ENCODE measurements at places on chromosomes 3 and 15.

DNA sequence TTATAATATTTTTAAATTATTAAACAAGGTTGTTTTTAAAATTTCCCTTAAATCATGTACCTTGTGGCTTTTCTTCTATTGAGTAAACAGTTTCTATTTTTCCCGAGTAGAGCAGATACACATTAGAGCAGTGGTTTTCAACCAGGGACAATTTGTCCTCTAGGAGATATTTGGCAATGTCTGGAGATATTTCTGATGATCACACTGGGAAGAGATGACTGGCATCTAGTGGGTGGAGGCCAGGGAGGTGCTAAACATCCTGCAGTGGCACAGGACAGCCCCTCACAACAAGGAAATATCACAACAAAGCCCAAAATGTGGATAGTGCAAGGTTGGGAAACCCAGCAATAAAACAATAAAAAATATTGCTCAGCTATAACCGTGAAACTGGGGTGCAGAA, 113.0 kb upstream of the PTPRG start:
- no peak for DNase-seq

DNA sequence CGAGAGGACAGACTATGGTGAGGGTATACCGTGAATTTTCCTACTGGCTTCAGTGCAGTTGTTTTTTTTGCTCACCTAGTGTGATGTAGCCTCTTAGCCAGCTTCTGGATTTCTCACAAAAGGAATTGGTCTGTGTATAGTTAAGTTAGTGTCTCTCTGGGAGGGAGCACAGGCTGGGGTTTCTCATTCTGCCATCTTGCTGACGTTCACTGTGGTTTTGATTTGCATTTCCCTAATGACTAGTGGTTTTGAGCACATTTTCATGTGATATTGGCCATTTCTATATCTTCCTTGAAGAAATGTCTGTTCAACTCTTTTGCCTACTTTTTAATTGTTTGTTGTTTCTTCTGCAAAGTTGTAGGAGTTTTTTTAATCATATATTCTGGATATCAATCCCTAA, 2.2 kb upstream of the CD86 start:
- DNase-seq: no peak

DNA sequence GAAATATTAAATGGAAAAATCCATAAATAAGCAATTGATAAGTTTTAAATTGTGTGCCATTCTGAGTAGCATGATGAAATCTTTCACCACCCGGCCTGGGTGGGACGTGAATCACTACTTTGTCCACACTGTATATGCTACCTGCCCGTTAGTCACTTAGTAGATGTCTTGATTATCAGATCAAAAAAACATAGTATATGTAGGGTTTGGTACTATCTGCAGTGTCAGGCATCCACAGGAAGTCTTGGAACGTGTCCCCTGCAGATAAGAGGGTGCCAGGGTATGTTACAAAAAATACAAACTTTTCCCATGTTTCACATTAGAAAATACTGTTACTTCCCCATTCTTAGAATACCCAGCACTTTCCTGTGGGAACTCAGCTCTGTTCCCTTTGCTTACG, 35.2 kb downstream of the FAM81A start:
- DNase-seq: no peak

DNA sequence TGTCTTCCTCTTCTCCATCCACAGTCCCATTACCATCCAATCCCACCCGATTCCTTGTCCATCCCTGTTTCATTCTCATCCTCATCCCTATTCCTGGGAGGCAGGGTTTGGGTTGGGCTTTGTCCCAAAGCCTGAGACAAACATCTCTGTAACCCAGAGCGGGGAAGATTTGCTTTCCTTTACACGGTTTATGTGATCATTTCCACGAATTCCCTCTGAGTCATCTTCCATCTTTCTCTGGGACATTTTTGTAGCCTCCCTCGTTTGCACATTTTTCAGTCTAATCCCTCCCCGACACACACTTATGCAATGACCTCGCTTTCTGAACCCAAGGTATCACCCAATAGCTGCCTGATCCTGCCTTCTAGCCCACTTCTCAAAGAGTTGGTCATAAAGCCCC, 22.8 kb downstream of the DUOX2 start:
- no peak for DNase-seq

- no peak for DNase-seq
Observed at GRCh38 chr3:66565301-66565700, 64.5 kb upstream of the LRIG1 start.

- no peak for DNase-seq
Observed at GRCh38 chr3:13002398-13003124, 70.7 kb downstream of the IQSEC1 start.

DNA sequence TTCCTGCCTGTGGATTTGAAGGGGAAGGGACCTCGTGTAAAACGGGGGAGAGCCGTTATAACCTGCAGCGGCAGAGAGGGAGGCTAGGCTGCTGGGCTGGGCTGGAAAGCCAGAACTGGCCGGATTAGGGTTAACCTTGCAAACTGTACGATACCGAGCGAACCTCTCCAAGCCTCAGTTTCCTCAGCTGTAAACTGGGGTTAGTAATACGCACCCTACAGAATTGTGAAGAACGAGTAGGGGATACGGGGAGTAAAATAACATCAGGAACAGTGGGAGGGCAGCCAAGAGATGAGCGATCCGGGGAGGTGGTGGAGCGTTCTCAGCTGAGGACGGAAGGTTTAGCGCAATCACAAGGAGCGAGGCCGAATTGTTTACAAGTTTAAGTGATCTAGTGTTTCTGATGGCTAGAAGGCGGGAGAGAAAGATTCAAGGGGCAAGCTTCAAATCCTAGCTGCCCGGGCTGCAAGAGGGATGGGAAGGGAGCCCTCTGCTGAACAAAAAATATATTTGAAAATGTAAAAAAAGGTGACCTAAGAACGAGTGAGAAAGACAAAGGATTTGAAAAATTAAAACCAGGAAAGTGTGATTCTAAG, 768 bp upstream of the SEMA5B start:
- peak; percentile 84 for DNase-seq

GRCh38 chr3:150149651-150150051, 179.0 kb upstream of the PFN2 start:
- DNase-seq: no peak

DNA sequence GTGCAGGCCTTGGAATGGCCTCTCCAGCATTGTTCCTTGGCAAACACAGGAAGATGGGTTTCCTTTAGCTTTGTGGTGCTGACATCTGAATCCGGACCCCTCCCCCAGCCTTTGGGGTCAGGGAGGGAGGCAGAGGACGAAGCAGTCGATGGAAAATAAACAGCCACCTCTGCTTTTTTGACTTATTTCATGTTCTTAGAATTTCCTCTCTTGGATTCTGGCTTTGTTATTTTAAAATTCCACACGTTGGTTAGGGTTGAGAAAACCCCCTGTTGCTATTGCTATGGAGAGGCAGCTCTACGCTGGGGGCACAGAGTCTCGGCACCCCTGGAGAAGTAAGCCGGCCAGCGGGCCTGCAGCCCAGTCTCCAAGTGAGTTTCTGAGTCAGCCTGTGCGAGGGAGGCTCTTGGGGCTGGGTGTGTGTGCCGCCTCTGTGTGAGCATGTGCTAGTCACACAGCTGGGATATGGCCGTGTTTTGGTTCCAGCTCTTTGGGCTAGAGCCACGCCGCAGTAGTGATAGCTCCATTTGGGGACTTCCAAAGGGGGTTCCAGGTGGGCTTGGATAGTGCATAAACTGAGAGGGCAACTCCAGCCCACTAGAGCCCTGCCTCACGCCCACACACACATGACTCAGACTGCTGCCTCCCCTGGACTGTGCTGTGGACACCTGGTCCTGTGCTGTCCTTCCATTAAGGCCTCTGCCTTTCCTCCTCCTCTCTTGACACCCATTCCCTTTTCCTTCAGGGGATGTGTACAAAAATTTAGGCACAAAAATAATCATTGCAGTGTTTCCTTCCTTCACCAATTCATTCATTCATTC, 58.8 kb downstream of the AMOTL2 start:
- no peak for DNase-seq

- DNase-seq: peak; percentile 28
Observed at GRCh38 chr3:42114130-42114725, 23.1 kb downstream of the TRAK1 start.

DNA sequence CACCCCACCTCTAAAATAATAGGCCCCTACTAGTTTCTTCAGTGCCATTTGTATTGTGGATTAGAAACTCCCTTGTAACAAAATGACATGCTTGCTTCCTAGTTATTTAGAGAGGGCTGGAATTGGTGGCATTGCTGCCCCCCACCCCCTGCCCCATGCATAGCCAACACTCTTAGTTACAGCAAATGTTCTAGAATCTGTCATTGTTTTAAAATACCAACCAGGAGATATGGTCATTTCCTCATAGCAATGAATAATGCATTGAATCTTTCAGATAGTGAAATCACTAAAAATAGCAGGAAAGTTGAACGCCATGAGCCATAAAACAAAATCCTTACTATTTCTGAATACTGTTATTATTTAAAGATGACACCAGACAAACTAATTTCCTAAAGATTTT, 292.5 kb downstream of the ARPP21 start:
- no peak for DNase-seq

DNA sequence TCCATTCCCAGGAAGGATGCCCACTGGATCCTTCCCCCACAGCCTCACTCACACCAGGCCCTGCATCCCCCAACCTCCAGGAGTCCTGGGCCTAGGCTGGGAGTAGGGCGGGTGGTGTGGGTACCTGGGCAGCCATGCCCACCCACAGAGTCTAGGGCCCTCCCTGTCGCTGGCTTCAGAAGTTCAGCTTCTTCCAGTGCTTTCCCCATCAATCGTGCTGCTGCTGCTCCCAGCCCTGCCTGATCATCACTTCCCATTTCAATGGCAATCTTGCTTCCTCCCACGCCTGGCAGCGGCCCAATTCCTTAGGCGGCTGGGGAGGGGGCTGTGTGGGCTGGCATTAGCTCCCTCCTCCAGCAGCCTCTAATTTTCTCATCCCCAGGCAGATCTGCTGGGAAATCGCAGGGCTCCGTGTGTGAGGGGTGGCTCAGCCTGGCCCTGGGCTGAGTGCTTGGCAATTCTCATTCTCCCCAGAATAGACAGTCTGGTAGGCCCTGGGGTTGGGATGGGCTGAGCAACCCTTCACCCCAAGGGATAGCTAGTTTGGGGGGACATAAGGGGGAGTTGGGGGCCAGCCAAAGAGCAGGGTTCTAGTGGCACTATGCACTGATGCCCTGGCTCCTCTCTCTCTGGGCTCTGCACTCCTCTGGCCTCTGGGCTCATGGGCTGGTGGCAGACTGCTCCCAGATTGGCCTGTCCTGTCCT, 66.4 kb downstream of the SCN5A start:
- DNase-seq: no peak

GRCh38 chr3:48614044-48614443, 4.6 kb upstream of the UQCRC1 start:
- DNase-seq: no peak

- no peak for DNase-seq
Observed at GRCh38 chr3:184560531-184560930, 1.1 kb upstream of the EPHB3 start.

GRCh38 chr3:127492426-127492825, 98.1 kb downstream of the TPRA1 start:
- DNase-seq: no peak

DNA sequence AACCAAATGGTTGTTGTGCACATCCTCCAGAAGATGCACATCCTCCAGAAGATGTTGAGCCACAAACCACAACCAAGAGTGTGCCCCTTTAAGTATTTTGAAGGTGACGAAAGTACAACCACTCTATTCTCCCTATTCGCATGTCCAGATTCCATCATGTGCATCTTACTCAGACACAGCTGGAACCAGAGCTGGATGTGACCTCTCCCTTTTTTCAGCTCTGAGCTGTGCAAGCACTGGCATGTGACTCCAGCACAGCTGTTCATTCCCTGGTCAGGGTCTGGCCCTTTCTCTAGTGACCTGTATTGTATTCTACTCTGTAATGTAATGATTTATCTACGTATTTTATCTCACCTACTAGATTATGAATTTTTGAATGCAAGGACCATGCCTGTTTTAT, 29.3 kb upstream of the DLG1 start:
- peak; percentile 42 for DNase-seq

GRCh38 chr3:131047582-131047981, 20.9 kb downstream of the NEK11 start:
- no peak for DNase-seq

DNA sequence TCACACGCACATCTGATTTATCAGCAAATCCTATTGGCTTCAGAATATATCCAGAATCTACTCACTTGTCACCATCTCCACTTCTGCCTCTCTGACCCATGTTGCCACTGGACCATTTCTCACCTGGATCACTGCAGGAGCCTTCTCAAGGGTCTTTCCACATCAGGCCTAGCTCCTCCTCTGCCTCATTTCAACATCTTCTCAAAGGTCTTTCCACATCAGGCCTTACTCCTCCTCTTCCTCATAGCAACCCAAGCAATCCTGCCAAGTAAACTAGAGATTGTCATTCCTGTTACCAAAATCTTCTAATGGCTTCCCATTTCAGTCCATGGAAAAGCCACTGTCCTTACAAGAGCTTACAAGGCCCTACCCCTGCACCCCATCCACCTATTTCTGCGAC, 18.0 kb upstream of the DUT start:
- no peak for DNase-seq

- DNase-seq: peak; percentile 46
Observed at GRCh38 chr15:51266656-51267050, 71.7 kb downstream of the CYP19A1 start.

DNA sequence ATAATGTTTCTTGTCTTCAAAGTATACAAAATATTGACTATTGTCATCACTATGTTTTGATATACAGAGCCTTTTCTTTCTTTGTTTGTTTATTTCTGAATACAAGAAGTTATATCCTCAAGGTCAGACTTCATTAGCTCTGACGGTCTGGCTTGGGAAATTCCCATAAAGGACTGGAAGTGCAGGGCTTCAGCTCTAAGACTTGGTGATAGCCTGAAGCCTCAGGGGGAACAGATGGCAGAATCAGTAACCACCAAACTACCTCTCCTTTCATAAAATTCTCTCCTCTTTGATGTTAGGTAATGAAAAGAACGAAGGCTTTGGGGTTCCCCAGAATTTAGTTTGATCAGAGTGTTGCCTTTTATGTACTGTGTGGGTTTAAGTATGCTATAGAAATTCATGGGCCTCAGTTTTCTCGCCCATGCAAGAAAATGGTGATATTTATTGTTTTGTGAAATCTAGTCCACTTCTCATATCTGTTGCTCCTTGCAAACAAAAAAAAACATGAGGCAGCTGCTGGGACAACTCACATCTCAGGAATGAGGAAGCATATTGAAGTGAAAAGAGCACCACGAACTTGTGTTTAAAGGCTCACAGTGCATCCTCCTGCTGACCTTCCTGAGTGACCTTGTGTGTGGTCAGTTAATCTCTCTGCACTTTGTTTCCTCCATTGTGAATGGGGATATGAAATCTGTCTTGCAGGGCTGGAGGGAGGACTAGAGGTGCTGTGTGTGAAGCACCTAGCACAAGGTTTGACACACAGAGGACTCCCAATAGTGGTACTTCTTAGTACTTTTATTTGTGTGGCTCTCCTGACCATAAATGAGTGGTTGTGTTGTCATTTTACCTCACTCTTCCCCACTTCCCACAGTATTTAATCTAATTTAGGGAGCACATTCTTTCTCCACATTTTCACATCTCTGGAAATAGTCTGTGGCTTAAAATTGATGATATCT, 569.8 kb upstream of the IL12A start:
- no peak for DNase-seq

DNA sequence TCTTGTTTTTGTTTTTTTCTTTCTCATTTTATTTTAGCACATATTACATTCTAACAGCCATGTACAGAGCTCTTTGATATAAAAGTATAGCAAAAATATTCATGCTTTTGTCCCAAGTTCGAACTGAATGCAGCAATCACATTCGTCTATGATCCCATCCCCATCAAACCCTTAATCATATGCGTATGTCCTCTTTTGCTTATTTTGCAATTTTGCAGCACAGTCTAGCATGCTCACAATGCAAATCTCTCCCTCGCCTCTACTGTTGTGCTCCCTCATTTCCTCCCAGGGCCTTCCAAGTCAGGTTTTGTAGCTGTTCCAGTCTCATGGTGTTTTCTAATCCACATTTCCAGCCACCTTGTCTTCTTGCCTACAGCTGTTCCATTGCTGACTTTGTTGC, 144.6 kb upstream of the VEPH1 start:
- no peak for DNase-seq
